ENCODE measurements at places on chromosomes 3 and 15. TPM values are rescaled to one million over a fixed set of nuclear protein-coding genes. Genes with fewer than 3 reads are reported as not detected.

Gene AADACL2
- total RNA-seq, result not detected

Gene CYP8B1
- not detected for total RNA-seq

Gene POMGNT2
- 8.6 TPM for total RNA-seq

Gene OR5K3
- not detected for total RNA-seq

Gene GOLGA6B
- total RNA-seq, result not detected

Gene LRRIQ4
- total RNA-seq, result not detected

Gene DNAJA4
- total RNA-seq, result not detected

Gene RPP25
- 21.4 TPM for total RNA-seq

Gene SLC51A
- total RNA-seq, result not detected

Gene DNAH1
- total RNA-seq, result 0.99 TPM

Gene KCNAB1
- total RNA-seq, result not detected

Gene GOLGA6D
- 0.12 TPM for total RNA-seq

Gene RETNLB
- total RNA-seq, result not detected

Gene SERINC4
- total RNA-seq, result 0.10 TPM

Gene SENP7
- total RNA-seq, result 2.0 TPM

Gene CACNA1D
- 0.49 TPM for total RNA-seq

Gene NR2E3
- 0.15 TPM for total RNA-seq

Gene MASP1
- not detected for total RNA-seq

Gene TRIM42
- not detected for total RNA-seq

Gene FGD5
- total RNA-seq, result not detected

Gene HCLS1
- total RNA-seq, result 0.13 TPM

Gene IMPG2
- total RNA-seq, result not detected

Gene CCR9
- total RNA-seq, result not detected

Gene PLSCR4
- total RNA-seq, result 7.0 TPM

Gene METTL6
- total RNA-seq, result 27.6 TPM

Gene PRR20G
- total RNA-seq, result 0.14 TPM

Gene SQOR
- 76.1 TPM for total RNA-seq

Gene CFAP100
- not detected for total RNA-seq

Gene SLC12A1
- not detected for total RNA-seq

Gene TRANK1
- total RNA-seq, result 1.8 TPM

Gene RBP2
- not detected for total RNA-seq

Gene CLDN18
- not detected for total RNA-seq

Gene FANCD2
- total RNA-seq, result 25.0 TPM

Gene RAD54L2
- 3.8 TPM for total RNA-seq

Gene ST3GAL6
- 1.1 TPM for total RNA-seq

Gene GOLGA8S
- total RNA-seq, result 0.09 TPM

Gene DPPA4
- total RNA-seq, result not detected

Gene FBXW12
- total RNA-seq, result not detected

Gene NUDT16
- total RNA-seq, result 5.2 TPM

Gene DYNC1LI1
- total RNA-seq, result 40.3 TPM

Gene SLC2A2
- total RNA-seq, result not detected

Gene FGF12
- total RNA-seq, result 0.37 TPM

Gene C15orf61
- total RNA-seq, result 4.0 TPM

Gene CMSS1
- total RNA-seq, result 60.1 TPM

Gene SCN11A
- total RNA-seq, result not detected

Gene ECE2
- not detected for total RNA-seq

Gene PAQR5
- 110 TPM for total RNA-seq

Gene MUC4
- not detected for total RNA-seq

Gene HYAL1
- 0.50 TPM for total RNA-seq

Gene WDR93
- 0.15 TPM for total RNA-seq
